ENCODE measurements at places on chromosomes 1 and 21.

- DNase-seq: peak; percentile 58
Measured at GRCh38 chr1:156705918-156706656, 704 bp upstream of the CRABP2 start.

DNA sequence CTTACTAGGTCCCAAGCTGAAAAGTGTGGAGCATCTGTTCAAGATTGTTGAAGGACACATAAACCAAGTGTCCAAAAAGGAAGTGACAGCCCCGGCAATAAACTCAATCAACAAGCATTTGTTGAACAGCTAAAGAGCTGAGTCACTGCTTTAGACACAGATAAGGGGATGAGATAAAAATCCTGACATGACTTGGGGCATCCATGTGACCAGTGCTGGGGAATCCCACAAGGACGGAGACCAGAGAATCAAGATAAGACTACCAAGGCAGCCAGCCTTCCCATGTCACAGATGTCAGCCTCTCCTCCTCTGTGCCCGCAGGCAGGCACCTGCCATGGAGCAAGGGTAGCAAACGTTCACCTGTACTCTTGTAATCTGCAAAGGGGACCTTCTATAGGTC lies 118.6 kb upstream of the KAZN start:
- no peak for DNase-seq

DNA sequence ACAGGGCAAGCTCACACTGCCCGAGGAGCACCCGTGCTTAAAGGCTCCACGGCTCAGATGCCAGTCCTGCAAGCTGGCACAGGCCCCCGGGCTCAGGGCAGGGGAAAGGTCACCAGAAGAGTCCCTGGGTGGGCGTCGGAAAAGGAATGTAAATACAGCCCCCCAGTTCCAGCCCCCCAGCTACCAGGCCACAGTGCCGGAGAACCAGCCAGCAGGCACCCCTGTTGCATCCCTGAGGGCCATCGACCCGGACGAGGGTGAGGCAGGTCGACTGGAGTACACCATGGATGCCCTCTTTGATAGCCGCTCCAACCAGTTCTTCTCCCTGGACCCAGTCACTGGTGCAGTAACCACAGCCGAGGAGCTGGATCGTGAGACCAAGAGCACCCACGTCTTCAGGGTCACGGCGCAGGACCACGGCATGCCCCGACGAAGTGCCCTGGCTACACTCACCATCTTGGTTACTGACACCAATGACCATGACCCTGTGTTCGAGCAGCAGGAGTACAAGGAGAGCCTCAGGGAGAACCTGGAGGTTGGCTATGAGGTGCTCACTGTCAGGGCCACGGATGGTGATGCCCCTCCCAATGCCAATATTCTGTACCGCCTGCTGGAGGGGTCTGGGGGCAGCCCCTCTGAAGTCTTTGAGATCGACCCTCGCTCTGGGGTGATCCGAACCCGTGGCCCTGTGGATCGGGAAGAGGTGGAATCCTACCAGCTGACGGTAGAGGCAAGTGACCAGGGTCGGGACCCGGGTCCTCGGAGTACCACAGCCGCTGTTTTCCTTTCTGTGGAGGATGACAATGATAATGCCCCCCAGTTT lies 1.3 kb downstream of the CELSR2 start:
- DNase-seq: no peak

DNA sequence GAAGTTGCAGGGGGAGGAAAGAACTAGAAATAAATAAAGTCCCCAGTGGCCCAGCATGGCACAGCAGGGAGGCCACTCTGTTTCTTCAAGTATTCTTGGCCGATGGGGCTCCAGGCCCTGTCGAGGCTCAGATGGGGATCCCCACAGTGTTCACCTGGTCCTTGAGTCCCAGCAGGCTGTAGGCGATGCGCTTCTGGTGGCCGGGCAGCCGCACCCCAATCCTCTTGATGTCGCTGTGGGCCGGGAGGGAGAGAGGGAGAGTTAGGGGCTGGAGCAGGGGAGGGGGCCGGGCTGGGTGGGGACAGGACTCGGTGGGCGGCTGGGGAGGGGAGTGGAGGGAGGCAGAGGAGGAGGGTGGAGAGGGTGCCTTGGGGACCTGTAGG lies 30.8 kb downstream of the EPHA2 start:
- DNase-seq: no peak

DNA sequence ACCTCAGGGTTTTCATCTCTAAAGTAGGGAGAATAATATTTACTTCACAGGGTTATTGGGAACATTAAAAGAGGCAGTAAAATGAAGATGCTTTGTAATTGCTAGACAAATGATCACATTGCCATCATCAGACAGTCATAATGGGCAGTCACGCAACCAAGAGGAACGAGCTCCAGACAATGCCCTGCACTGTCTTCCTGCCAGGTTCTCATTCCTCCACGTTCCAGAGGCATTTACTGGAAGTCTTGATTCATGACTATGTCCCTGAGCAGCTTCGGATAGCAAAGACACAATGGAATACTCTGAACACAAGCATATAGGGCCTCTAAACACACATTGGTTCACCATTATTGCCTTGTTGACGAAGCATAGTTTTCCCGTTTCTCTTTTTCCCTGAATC lies 389.7 kb downstream of the NTNG1 start:
- no peak for DNase-seq

GRCh38 chr1:168079761-168080160 lies 57.0 kb downstream of the GPR161 start:
- DNase-seq: no peak

DNA sequence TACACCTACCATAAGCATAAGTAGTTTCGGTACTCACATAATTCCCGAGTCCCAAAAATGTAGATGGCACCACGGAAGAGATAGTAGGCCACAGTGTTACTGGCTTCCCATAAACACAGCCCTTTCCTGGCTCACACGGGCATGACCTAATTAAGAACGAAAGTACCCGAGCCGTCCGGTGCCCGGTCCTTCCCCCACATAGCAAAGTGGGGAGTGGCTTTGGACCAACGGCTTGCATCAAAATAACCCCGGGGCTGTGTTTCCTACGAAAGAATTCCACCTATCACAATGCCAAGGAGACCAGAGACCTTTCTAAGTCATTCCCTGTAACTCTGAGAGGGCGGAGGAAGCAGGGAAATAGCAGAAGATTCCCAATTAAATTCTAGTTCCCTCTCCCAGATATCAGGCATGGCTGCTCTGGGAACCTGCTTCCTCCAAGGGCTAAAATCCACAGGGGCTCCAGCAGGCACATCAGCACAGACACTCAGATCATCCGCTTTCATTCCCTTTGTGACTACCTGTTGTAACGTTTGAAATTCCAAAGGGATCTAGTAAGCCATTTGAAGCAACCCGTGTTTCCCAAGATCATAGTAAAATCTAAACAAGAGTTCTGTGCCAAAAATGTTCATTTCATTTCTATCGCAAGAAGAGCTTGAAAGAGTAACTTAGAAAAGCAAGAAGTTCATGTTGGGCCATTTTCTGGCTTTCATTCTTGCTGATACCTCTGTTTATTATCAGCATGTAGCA lies at the start of gene TMPRSS3:
Gene TMPRSS3, minus strand, starts transcription at position 148 of the 747 bp plus-strand sequence. CDS start 635 bp downstream, outside the sequence.
- no peak for DNase-seq

GRCh38 chr21:39263372-39263771 lies 50.1 kb downstream of the BRWD1 start:
- no peak for DNase-seq

DNA sequence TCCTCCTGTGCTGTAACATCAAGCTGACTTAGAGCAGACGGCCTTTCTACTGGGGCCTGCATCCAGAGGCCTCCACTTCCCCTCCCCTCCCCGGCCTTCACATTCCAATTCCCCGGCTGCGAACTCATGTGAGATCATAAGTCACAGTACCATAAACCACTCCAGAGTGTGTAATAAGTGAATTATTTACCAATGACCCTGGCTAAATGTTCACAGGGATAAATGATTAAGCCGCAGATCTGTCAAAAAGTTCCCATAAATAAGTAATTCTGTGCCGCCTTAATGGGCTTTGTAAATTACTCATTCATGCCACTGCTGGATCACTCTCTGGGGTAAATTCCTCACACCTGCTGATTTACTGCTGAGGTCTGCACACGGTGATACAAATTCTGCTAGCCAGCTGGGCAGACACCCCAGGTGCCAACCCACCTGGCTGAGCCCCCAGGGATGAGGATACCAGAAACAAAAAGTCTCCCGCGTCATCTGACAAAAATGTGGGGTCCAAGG lies 27.4 kb upstream of the KIRREL1 start:
- no peak for DNase-seq

DNA sequence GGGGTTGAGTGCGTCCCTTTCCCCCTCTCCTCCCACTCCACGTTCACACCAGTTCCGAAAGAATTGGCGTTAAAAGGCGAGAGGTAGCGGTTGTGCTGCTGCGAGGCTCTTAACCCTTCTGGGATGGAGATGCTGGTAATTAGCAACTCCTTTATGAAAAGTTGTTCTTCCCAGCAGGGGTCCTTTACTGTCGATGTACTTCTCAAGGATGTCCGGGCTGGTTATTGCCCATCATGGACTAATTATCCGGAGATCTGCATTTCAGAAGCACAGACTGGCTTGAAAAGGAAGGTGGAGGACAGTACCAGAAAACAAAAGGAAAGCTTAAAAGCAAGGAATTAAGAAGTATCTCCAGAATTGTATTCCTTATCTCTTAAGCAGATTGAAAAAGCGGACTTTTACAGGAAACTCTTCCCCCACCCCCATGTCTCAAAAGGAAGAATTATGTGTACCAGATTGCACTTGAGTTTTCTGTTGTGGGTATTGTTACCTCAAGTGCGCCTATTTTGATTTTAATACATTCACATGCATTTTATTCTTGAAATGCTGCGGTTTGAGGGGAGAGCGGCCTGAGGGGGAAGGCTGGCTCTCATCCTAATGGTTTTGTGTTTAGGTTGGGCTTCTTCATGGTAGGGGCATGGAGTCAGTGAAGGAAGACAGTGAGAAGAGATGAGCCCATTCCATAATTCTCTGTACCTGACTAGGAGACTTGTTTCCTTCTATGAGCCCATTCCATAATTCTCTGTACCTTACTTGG lies 1.5 kb downstream of the AK4 start:
- no peak for DNase-seq

- no peak for DNase-seq
Measured at GRCh38 chr21:15139898-15140297, 75.1 kb upstream of the NRIP1 start.

GRCh38 chr1:209655411-209656231 lies 3.4 kb upstream of the LAMB3 start:
- no peak for DNase-seq

GRCh38 chr1:8525216-8525557 lies 207.3 kb downstream of the SLC45A1 start:
- no peak for DNase-seq

DNA sequence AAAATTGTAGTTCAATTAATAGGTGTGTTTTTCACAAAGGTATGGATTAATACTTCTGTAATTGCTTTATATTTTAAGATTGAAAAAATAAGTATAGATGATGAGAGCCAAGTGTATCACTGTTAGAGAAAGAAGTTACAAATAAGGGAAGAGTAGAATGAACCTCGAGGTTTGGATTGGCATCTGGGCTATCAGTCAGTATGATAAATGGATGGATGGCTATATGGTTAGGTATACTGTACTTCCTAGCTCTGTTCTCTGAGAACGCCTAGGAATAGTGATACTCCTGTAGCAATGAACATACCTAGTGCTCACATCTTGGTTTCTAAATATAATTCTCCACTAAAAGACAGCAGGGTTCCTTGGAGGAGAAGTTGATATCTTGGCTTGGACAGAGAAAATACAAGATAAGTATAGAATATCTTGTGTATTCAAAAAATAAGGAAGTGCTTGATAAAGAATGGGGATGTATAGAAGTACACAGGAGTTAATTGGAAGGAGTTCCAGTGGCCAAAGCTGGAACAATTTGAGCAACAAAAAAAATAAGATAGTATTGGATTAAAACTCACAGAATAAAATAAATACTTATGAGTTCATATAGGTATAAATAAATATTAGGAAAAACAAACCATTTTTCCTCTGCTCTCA lies 12.4 kb downstream of the IPO9 start:
- no peak for DNase-seq

GRCh38 chr21:44847261-44848056 lies 26.0 kb downstream of the PTTG1IP start:
- DNase-seq: no peak

DNA sequence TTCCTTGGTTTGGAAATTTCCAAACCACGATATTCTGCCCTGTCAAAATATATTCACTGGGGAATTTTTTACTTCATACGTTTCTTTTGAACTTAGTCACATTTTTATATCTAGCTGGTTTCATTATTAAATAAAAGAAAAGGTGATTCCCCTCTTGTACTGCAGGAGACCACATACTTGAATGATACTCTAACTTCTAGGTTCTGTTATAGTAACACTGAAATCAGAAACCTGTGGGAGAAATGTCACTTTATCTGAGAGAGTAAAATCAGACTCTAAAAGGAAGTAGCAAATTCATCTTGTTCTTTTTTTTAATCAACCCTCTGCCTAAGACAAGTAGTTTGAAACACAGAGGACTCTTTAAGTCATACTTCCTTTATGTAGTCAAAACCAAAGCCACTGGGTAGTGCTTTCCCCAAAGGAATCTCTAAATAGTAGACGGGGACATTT lies 34.4 kb downstream of the MRPL39 start:
- DNase-seq: no peak

GRCh38 chr1:214463596-214463995 lies 87.8 kb downstream of the PTPN14 start:
- DNase-seq: no peak

GRCh38 chr1:234934611-234935033 lies 194.0 kb downstream of the TOMM20 start:
- DNase-seq: no peak

DNA sequence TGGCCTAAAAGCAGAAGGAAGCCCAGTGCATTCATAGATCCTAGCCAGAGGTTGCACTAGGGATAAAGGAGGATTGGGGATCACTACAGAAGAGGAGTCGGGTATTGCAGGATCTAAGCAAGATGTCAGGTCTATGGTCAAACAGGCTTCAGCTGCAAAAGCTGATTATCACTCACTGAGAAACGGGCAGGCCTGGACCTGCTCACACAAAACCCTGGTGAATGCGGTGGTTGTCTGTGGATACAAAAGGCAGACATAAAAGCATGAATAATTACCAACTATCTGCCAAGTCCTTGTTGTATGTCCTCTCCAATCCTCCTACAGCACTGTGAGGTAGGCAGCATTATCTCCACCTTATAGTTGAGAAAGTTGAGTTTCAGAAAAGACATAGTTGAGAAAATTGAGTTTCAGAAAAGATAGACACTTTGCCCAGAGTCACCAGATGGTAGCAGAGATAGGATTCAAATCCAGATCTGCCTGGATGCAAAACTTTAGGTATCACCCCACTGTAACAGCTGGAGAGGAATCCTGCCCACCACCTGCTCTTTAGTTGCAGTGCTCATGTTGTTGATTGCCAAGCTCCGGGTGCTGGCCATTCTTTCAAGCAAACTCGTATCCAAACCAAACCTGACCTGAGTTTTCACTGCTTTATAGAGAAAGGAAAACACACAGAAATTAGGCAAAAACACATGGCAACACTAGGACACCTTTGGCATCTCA lies 49.6 kb upstream of the HOOK1 start:
- no peak for DNase-seq

All from T-helper 1 cell (primary cell).